Fibroblast of villous mesenchyme (primary cell): ENCODE measurements at places on chromosomes 1 and 21. TPM values are rescaled to one million over a fixed set of nuclear protein-coding genes. Genes with fewer than 3 reads are reported as not detected.

ELF3 gene
- total RNA-seq, result 0.32 and 3.9 TPM in 2 replicates

OR2T2 gene
- not detected in 2 replicates for total RNA-seq

L1TD1 gene
- under 0.01 TPM in 1 of 2 replicates, not detected in the other for total RNA-seq

TSPEAR gene
- total RNA-seq, result under 0.01 TPM in 1 of 2 replicates, not detected in the other

PYGO2 gene
- 26.7 and 28.9 TPM in 2 replicates for total RNA-seq

OLIG2 gene
- not detected in 2 replicates for total RNA-seq

THAP3 gene
- 18.7 and 19.4 TPM in 2 replicates for total RNA-seq

LINGO4 gene
- total RNA-seq, result not detected in 2 replicates

GJB5 gene
- total RNA-seq, result not detected in 2 replicates

KCND3 gene
- 1.3 and 1.7 TPM in 2 replicates for total RNA-seq

HSD11B1 gene
- 1.9 and 21.6 TPM in 2 replicates for total RNA-seq

CHIT1 gene
- under 0.01 TPM in 1 of 2 replicates, not detected in the other for total RNA-seq

LTN1 gene
- total RNA-seq, result 30.0 and 45.8 TPM in 2 replicates

C1orf146 gene
- total RNA-seq, result not detected in 2 replicates
